ENCODE measurements at places on chromosomes 1 and 21.

GRCh38 chr1:170284016-170284415 lies 138.3 kb downstream of the NTMT2 start:
- no peak overlapping the region for H3K4me3 ChIP-seq
- no peaks in the 10 kb centered on the region for H3K36me3 ChIP-seq
- no peak overlapping the region for H3K27ac ChIP-seq
- no peaks in the 10 kb centered on the region for H3K27me3 ChIP-seq
- H3K4me1 ChIP-seq = no peaks in the 10 kb centered on the region
- DNase-seq = no peak

DNA sequence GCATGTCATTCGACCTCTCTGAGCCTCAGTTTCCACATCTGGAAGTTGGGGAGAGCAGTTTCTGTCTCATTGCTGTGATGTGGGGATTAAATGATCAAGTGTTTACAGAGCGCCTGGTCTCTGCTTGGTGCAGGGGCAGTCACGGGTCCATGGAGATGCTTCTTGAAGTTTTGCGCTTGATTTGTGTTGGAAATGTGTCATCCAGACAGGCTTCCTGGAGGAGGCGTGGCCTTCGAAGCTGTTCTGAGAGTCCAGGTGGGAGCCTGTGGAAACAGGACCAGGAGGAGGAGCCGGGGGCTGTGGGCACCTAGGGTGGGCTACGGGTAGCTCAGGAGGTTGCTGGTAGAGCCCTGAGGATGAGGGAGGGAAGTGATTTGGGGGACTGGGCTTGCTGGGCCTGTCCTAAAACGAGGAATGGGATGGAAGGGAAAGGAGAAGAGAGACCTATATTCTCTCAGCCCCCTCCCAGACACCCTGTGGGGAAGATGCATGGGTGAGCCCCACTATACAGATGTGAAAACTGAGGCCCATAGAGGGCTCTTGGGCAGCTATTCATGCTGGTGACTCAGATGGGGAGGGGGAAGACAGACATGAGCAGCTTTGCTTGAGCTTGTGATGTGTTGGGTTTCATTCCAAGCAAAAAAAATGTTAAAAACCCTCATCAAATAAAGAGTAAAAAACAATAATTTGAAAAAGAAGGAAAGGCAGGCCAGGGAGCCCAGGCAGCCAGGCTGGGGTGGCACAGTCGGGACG lies 107.2 kb upstream of the WNT4 start:
- no peak overlapping the region for H3K27ac ChIP-seq
- no peak for DNase-seq
- H3K36me3 ChIP-seq = no peaks in the 10 kb centered on the region
- no peaks in the 10 kb centered on the region for H3K4me1 ChIP-seq
- peaks cover 49% of the 10 kb centered on the region for H3K27me3 ChIP-seq

GRCh38 chr1:15272009-15272781 lies 25.2 kb downstream of the FHAD1 start:
- no peak overlapping the region for H3K27ac ChIP-seq
- H3K4me1 ChIP-seq = no peaks in the 10 kb centered on the region
- peak; percentile 11 for DNase-seq
- H3K36me3 ChIP-seq = no peaks in the 10 kb centered on the region
- H3K27me3 ChIP-seq = peaks cover 42% of the 10 kb centered on the region
- no peak overlapping the region for H3K4me3 ChIP-seq

GRCh38 chr1:74620242-74620641 lies 53.4 kb downstream of the ERICH3 start:
- DNase-seq = no peak
- no peaks in the 10 kb centered on the region for H3K36me3 ChIP-seq
- no peak overlapping the region for H3K4me3 ChIP-seq
- no peak overlapping the region for H3K27ac ChIP-seq

- peak overlapping the region; percentile 19 for H3K4me3 ChIP-seq
- peak overlapping the region; percentile 39 for H3K27ac ChIP-seq
- H3K27me3 ChIP-seq = no peaks in the 10 kb centered on the region
- DNase-seq = no peak
Measured at GRCh38 chr1:23525558-23526250, 5.3 kb downstream of the E2F2 start.

- H3K36me3 ChIP-seq = no peaks in the 10 kb centered on the region
- DNase-seq = no peak
- H3K4me3 ChIP-seq = no peak overlapping the region
- peaks cover 13% of the 10 kb centered on the region for H3K4me1 ChIP-seq
Measured at GRCh38 chr1:203367057-203367456, 16.1 kb upstream of the FMOD start.

- no peak overlapping the region for H3K27ac ChIP-seq
- no peak for DNase-seq
- no peak overlapping the region for H3K4me3 ChIP-seq
- H3K36me3 ChIP-seq = peaks cover 40% of the 10 kb centered on the region
- no peaks in the 10 kb centered on the region for H3K27me3 ChIP-seq
Measured at GRCh38 chr1:59556802-59557548, 257.8 kb upstream of the HOOK1 start.

- DNase-seq = no peak
- no peaks in the 10 kb centered on the region for H3K36me3 ChIP-seq
- no peak overlapping the region for H3K4me3 ChIP-seq
Measured at GRCh38 chr1:204070895-204071294, 2.0 kb upstream of the SOX13 start.

- peaks cover 15% of the 10 kb centered on the region for H3K27me3 ChIP-seq
- peak overlapping the region; percentile 85 for H3K27ac ChIP-seq
- peak; percentile 51 for DNase-seq
- peaks cover 22% of the 10 kb centered on the region for H3K4me1 ChIP-seq
- no peak overlapping the region for H3K4me3 ChIP-seq
Measured at GRCh38 chr21:46605767-46606426, 1.0 kb upstream of the S100B start.

DNA sequence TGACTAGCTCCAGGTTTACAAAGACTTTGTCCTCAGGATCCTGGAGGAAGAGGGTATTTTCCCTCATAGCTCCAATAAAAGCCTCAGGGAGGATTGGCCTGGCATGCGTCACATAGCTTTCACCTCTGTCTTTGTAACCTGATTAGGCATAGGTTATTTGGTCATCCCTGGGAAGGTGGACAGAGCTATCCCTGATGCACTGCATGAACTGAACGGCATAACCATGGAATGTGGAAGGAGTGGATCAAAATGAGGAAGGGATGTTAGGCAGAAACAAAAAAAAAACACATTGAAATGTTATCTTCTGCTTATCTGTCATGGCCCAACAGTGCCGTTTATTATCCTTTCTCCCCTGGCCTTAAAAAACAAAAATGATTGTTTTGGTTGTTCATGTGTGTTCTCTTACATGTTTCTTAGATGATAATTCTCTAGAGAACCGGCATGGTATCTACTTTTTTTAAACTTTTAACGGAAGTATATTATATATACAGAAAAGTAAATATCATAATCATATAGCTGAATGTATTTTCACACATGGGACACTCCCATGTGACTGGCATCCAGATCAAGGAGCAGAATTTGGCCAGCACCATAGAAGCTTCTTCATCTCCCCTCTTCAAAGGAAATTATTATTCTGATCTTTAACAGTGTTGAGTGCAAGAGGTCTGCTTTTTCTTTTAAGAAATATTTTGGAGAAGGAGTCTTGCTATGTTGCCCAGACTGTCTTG lies 85.3 kb downstream of the RPS6KC1 start:
- no peak overlapping the region for H3K4me3 ChIP-seq
- no peaks in the 10 kb centered on the region for H3K27me3 ChIP-seq

Data from stimulated activated naive B cell treated with anti-CD40 and anti-IgM and Interleukin-4, amounts not matched to agents 10 μg/mL and 1 μg/mL and 100 μg/mL, for 72 hours (primary cell).